ENCODE measurements at places on chromosomes 16 and 17.

DNA sequence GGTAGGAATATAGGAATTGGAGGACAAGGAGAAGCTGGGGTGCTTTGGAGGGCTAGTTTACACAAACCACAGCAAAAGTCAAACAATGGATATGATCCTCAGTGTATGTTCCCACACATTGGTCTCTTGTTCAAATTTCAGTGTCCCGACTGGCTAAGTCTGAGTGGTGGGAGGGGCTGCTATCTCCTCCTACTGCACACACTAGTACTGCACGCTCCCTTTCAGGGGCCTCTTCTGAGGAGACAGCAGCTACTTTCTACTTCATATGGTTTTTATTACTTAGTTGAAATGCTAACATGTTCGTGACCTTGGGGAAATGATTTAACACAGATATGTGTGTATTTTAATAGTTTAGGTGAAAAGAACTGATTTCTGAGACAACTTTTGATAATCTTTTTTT, 18.8 kb upstream of the KRT10 start:
- no peak for DNase-seq

DNA sequence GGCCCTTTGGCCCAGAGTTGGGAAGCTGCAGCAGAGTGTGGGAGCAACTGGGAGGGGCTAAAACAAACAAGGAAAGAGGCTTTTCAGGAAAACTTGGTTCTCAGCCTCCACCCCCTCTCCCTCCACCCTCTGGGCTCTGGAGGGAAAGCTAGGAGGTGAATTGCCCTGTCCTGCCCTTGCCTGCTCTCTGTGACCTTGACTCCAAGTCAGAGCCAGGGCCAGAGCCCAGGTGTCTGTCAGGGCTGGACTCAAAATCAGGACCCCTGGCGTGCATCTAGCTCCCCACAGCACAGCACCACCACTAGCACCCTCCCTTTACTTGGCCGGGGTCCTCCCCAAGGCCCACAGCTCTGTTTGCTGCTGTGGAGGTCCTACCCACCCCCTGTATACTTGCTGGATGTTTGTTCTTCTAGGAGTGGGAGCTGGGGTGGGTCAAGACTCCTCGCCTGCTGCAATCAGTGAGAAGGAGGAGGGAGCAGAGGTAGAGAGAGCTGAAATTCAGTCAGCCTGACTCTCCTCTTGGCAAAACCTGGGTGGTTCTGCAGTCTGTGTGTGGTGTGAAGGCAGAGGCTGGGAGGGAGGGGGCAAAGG, 2.8 kb upstream of the NR1D1 start:
- DNase-seq, result no peak

DNA sequence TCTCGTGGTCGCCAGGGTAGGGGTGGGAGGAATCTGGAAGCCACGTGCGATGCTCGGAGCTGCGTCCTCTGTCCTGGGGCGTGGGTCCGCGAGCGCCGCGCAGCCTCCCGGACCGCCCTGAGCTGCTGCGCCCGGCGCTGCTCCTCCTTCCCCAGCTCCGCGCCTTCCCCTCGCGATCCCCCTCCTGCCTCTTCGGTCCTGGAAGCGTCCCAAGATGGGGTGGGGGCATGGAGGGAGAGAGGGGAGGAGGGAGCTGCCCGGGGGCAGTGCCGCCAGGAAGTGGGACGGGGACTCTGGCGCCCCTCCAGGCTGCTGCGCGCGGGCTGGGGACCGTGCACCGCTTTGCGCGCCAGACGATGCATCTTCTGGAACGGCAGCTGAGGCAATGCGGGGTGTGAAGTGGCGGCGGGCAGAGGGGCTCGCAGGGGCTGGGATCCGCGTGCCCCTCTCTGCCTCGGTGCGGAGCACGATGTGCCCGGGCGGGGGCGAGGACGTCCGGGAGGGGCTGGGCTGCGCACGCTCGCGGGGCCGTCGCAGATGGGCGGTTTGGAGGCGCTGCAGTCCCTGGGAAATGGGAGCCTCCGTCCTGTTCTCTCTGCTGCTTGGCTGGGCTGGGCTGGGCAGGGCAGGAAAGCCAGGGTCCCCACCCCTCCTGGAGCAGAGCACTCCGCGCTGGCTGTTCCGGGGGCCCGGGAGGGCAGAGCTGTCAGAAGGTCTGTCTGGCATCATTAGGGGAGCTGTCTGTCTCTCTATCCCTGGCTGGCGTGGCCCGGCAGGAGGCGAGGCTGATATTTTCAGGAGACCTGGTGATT, 388.0 kb downstream of the SEC14L1 start:
- DNase-seq, result peak; percentile 41

GRCh38 chr16:15899538-15900100, 11.2 kb upstream of the CEP20 start:
- DNase-seq, result no peak

DNA sequence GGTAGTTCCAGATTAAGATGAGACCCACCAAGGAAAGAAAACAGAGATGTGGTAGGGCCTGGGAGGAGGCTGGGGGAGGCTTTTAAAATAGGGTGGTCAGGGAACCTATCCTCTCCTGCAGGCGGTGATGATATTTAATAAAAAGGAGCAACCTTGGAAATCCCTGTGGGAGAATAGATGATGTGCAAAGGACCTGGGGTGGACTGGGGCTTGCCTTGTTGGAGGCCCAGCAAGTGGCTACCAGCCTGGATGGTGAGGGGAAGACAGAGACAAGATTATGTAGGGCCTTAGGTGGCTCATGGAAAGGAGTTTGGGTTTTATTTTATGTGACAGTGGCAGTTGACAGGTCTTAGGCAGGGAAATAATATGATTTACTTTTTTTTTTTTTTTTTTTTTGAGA, 1.8 kb downstream of the POLR3E start:
- DNase-seq, result no peak

DNA sequence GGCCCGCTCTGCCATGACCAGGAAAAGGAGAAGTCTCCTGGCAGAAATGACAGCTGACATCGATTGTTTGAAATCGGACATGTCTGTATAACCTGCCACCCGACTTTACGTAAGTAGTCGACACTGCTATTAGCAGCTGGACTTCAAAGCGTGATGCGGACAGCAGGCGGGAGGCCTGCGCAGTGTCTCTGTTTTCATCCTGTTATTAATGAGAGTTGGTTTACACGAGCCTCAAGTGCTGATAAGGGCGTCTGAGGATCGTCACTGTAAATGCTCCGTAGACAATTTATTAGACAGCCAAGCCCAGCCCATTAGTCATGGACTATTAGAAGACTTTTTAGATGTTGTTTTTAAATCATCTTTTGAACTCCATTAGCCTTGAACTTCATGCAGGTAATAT, 328.3 kb downstream of the FOXL1 start:
- no peak for DNase-seq

- no peak for DNase-seq
Observed at GRCh38 chr16:51849715-51850114, 697.2 kb downstream of the TOX3 start.

- DNase-seq, result peak; percentile 29
Observed at GRCh38 chr16:11668623-11669379, 546 bp downstream of the SNN start.

- DNase-seq, result peak; percentile 35
Observed at GRCh38 chr17:62652251-62653001, 25.0 kb downstream of the MRC2 start.

DNA sequence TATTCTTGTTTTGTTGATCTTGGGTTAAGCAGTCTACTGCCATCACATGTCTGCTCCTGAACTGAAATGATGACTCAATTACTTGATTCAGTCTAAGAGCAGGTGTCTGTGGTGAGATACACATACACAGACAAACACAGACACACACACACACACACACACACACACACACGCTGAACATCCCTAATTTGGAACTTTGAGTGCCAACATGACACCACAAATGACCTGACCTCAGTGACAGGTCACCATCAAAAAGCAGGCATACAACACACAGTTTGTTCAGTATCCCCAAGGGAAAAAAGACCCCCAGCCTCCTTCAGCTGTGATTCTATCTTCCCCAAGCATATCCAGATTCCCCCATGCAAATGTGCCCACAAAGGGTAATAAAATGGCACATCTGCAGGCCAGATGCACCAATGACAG, 130.1 kb upstream of the TMEM97 start:
- no peak for DNase-seq

GRCh38 chr17:65780111-65780510, 218.7 kb upstream of the AXIN2 start:
- DNase-seq, result no peak

DNA sequence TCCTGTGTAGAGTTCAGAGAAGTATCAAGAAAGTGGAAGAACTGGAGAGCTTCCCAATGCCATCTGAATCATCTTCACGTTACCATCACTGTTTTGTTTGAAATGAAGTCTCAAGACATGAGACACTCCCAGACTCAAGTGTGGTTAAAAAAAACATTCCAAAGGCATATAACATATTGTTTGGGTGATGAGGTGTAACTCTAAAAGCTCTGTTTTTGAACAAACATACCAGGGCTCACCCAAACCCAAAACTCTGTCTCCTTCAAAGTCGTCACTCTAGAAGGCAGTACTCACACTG, 6.3 kb upstream of the ZCCHC14 start:
- DNase-seq, result no peak

GRCh38 chr17:27523712-27524111, 67.5 kb downstream of the KSR1 start:
- DNase-seq, result no peak

GRCh38 chr17:45177563-45177962, 15.9 kb downstream of the HEXIM2 start:
- DNase-seq, result no peak

GRCh38 chr16:83776944-83777343, 30.8 kb upstream of the HSBP1 start:
- DNase-seq, result no peak

GRCh38 chr16:4337540-4338088, 13.5 kb downstream of the PAM16 start:
- DNase-seq, result no peak

- DNase-seq, result no peak
Observed at GRCh38 chr17:6510321-6510977, 45.9 kb downstream of the PITPNM3 start.

DNA sequence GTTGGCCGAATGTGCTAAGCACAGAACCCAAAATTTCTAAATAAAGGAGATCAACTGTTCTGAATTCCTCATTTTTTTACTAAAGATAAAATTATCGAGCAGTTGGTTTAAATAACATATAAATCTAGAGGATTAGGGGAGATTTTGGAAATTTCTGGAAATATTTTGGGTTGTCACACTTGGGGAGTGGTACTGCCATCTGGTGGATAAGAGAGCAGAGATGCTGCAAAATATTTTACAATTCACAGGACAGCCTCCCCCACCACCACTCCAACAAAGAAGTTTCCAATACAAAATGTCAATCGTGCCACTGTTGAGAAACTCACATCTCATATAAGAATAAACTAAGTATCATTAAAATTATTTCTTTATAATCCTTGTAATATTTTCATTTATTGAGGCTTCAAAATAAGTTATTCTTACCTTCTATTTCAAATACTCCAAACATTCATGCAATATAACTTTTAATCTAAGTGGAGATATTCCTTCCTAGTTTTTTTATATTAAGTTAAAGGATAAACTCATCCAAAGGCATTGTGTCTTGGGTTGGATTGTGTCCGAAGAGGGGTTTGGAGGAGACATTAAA, 17.0 kb upstream of the ABCA8 start:
- DNase-seq, result no peak

GRCh38 chr17:64378890-64379354, 11.7 kb downstream of the PECAM1 start:
- DNase-seq, result no peak

DNA sequence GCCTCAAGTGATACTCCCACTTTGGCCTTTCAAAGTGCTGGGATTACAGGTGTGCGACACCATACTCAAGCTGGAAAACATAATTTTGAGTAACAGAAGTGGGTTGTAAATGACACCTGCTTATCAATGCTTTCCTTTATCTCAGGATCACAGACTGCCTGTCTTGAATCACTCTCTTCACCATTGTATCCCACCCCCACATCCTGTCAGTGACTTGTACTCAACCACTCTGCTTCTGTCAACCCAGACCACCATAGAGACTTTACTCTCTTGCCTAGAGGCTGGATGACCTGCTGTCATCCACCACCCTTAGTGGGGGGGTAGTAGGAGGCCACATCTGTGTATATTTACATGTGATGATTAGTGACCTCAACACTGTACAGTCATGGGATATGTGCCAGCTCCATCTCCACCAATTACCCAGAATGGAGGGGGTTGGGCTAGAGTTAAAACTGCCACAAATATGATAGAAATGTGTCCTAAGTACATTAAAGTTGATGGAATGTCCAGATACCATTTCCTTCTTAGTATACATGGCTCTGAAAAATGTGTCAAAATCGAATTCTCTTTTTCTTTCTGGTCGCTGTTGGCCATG, 338.7 kb downstream of the GRIN2A start:
- no peak for DNase-seq

GRCh38 chr17:44917456-44917855, 2.2 kb upstream of the GFAP start:
- no peak for DNase-seq

GRCh38 chr17:48391444-48391843, 38.6 kb downstream of the SKAP1 start:
- no peak for DNase-seq

- peak; percentile 41 for DNase-seq
Observed at GRCh38 chr17:410543-411401, 58.2 kb upstream of the RPH3AL start.

DNA sequence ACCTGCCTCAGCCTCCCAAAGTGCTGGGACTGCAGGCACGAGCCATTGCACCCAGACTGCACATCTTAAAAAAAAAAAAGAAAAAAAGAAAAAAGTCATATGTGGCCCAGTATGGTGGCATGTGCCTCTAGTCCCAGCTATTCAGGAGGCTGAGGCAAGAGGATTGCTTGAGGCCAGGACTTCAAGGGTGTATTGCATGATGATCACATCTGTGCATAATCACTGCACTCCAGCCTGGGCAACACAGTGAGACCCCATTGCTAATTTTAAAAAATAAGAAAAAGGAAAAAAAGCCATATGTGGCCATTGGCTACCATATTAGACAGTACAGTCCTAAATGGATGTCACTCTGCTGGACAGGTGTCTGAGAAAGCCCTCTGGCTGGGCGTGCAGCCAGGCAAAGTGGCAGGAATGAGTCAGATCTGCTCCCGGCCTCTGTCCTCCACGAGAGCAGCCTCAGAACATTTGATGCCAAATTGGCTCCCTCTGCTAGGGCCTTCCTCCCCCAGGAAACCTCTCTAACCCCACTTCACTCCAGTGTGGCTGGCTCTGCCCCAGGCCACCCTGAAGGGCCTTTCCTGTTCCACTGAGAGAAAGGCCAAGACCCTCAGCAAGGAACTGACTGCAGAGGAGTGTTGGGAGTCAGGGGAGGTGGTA, 14.7 kb downstream of the CA7 start:
- no peak for DNase-seq

- DNase-seq, result peak; percentile 36
Observed at GRCh38 chr16:89422905-89423630, 67.3 kb downstream of the ANKRD11 start.

DNA sequence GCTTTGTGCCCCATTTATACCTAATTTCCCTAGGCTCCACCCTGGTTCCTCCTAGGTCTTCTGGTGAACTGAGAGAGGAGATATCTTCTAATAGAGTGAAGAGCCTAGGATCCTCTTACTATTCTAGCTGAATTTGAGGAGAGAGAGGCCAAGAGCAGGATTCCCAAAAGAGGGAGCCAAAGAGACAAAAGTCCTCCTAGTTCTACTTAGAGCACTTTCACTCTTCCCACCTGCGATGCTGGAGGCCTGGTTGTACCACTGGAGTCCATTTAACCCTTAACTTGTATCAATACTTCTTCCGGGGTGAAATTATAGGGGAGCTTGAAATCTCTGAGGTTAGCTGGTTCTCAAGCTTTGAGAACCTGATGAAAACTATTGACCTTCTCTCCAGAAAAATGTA, 3.4 kb upstream of the SSH2 start:
- no peak for DNase-seq
